ENCODE measurements at places on chromosomes 6 and 20.

- no peak for DNase-seq
Observed at GRCh38 chr6:18260448-18261106, 3.8 kb downstream of the DEK start.

GRCh38 chr20:56933331-56933698 is 304.2 kb downstream of the TFAP2C start:
- DNase-seq, result no peak

DNA sequence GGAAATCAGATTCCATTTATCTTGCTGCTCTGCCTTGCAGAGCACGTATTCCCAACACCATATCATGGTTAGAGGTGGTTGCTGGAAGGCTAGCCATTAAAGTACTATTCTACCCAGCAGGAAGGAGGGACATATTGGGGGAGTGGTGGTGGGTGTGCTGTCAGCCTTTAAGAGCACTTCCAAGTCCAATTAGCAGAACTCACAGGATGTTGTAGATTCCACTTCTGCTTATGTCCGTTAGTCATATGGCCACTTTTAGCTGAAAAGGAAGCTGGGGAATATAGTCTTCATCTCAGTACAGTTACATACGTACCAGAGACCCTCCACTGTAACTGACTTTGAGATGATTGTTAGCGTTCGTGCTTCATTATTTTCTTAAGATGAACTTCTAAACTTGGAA is 94.4 kb downstream of the SAMD3 start:
- no peak for DNase-seq

DNA sequence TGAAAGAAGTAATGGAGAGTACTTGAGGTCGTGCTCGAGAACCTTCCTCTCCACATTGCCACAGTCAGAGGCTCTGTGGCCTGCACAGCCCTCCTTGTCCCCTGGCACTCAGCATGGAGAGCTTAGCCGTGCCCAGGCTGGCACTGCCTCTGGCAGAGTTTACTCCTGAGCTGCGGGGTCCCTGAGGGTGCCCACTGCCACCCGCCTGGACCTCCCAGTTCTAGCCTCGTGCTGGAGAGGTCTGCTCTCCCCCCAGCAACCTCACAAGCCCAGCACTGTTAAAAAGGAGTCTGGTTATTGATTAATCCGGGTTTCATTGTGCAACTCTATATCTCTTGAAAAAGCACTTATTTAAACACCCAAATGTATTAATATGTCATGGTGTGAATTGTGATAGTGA is 226.8 kb downstream of the TMEM242 start:
- DNase-seq, result no peak

DNA sequence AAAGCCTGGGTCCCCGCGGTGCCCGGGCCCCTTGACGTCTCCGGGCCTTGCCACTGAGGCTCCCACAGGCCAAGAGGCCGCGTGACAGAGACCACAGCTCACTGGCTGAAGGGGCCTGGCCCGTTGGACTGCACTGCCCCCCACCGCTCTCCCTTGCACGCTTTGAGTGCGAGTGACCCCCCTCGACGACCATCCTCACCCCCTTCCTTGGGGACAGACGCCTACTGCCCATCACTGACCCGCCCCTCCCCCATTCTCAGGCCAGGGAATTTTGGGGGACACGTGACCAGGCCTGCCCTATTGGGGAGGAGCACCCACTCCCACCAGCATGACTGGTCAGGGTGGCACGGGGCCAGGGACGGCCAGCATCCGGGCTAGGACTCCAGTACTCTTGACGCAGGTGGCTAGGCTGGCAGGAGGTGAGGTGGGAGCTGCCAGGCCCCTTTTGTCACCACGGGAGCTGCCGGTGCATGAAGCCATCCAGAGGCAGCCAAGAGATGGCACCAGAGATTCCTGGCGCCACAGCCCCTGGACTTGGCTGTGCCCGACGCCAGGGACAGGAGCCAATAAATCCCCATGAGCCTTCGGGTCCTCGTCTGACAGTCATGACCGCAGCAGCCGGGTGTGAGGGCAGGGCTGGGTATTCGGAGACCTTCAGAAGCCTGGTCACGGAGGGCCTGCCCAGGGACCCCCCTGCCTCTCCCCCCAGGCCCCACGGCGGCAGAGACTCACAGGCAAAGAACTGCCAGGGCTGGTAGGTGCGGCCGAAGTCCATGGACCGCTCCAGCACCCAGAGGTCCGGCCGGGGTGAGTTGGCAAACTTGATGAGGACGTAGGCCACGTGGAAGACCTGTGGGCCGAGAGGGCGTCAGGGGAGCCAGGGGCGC is 14.5 kb downstream of the LAMA5 start:
- DNase-seq, result no peak

GRCh38 chr20:60540591-60540990 is 582.4 kb downstream of the CDH26 start:
- DNase-seq, result no peak

DNA sequence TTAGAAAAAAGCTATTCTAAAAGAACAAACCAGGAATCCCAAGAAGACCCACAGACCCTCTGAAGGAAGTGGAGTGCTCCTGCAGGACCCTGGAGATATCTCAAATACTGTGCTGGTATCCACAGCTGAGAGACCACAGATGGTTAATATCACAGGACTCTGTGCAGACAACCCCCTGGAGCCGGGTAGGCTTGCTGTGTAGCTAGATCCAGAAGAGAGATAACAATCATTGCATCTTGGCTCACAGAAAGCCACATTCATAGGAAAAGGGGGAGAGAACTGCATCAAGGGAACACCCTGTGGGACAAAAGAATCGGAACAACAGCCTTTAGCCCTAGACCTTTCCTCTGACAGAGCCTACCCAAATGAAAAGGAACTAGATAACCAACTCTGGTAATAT is 689.5 kb downstream of the PHF3 start:
- no peak for DNase-seq

DNA sequence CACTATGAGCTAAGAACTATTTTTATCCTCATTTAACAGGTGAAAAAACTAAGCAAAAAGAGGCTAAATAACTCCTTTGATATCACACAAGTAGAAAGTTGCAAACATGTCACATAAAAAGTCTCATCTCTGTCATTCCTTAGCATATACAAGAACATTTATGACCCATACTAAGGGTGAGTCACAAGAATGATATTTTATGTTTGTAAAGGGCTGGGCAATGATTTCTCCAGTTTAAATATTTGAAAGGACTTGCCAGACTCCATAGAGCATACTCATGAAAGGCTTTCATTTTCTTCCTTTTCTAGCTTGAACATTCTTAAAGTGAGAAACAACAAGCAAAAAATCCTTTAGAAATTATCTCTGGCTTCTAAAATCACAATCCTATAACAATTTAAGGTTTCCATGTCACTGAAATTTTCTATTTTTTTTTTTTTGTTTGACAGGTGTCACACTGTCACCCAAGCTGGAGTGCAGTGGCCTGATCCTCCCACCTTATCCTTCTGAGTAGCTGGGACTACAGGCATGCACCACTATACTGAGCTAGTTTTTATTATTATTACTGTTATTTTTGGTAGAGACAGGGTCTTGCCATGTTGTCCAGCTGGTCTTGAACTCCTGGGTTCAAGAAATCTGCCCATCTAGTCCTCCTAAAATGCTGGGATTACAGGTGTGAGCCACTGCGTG is 338.0 kb upstream of the KHDRBS2 start:
- DNase-seq, result no peak

DNA sequence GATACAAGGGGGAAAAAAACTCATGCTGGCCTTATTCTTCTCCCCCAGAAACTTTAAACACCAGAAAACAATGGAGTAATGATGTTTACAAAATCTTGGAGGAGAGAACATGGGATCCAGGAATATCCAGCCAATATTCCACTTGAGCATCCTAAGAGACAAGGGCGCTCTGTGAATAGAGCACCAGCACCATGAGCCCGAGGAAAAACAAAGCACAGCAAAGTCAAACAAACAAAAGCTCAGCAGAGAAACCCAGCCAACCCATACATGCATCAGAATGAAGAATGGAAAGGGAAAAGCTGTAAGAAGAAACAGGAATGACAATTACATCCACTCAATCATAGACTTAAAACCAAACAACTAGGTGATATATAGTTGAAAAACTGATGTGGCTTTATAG is 4.6 kb upstream of the NAA20 start:
- no peak for DNase-seq

DNA sequence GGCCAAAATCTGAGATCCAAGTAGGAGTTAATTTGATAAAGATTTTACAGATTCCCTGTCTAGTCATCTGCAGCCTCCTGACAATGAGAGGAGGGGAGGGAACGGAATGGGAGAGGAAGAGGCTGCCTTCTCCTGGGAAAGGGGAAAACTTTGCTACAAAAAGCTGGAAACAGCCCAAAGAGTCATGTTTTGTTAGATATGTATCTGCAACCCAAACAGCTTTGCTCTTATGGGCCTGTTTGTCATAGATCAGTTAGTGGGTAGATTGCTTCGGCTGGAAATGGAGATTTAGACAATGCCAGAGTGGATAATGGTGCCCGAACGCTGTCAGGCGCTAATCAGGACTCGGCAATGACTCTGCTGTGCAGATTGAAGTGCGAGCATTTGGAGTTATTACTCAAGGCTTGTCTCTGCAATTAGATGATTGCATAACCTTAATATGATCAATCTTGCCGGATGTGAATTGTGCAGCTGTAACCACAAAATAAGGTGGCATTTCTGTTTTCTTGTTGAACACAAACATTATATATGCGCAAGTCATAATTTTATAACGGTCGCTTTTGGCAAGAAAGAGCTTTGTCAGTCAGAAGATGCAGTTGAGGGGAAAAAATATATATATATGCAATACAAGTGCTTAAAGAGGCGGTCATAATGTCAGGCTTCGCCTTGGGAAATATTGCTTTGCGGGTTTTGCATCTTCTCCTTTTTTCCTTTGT is 92.4 kb upstream of the MAFB start:
- no peak for DNase-seq

DNA sequence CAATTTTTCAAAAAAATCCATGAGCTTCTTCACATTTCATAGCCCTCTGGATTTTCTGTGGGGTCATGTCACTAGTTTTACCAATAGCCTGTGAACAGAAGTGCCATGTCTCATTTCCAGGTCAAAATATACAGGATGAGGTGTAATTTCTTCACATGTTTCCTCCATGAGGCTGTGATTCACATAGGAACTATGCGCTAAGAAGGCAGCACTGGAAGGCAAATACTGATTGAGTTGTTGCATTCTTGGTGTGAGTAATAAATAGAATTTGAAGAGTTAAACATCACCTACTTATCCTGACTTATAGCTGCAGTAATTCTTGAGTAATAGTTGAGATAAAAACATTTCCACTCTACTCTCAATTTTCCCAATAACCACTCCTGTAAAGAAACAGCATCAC is 442.3 kb downstream of the HAO1 start:
- DNase-seq, result no peak

GRCh38 chr20:41587523-41587922 is 30.7 kb downstream of the CHD6 start:
- no peak for DNase-seq

DNA sequence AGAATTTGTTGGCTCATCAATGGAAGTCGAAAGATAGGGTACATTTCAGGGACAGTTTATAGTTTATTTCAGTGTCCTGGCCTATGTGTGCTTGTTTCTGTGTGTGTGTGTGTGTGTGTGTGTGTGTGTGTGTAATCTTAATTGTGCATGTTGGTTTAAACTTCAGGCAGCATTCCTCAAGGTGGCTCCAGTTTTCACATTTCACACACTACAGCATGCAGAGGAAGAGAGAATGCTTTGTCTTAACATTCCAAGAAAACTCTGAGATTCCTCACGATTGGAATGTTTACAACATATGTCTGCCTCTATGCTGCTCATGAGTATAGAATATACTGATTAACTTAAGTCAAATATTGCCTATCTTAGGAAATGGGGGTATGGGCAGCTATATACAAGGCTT is 332.6 kb upstream of the EPHA7 start:
- DNase-seq, result no peak

DNA sequence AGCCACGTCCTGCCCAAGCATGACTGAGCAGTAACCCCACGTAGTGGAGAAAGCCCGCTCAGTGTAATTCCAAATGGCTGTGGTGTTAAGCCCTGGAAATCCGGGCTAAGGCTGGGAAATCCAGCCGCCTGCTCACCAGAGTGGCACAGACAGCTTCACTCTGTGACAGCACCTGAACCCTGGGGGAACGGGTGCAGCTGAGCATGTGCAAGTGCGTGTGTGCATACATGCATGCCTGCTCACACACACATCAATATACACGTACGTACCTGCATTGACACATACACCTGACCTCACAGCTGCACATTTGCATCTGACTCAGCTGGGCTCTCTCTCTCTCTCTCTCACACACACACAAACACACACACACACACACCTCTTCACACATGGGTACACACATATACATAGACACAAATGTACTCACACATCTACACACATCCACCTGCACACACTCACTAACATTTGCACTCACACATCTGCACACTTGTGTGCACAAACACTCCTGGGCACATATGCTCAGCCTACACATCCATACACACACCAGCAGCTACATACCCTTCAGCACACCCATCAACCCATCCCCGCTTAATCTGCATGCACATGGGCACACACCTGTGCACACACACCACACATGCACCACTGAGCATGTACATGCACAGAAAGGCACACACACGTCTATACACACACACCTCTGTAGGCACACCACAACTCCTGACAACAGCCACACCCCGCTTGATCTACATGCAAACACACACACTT is 114.1 kb downstream of the GRM4 start:
- DNase-seq, result no peak

GRCh38 chr6:113291751-113292445 is 565.2 kb upstream of the MARCKS start:
- no peak for DNase-seq

- no peak for DNase-seq
Observed at GRCh38 chr6:71294121-71294523, 5.5 kb downstream of the OGFRL1 start.

DNA sequence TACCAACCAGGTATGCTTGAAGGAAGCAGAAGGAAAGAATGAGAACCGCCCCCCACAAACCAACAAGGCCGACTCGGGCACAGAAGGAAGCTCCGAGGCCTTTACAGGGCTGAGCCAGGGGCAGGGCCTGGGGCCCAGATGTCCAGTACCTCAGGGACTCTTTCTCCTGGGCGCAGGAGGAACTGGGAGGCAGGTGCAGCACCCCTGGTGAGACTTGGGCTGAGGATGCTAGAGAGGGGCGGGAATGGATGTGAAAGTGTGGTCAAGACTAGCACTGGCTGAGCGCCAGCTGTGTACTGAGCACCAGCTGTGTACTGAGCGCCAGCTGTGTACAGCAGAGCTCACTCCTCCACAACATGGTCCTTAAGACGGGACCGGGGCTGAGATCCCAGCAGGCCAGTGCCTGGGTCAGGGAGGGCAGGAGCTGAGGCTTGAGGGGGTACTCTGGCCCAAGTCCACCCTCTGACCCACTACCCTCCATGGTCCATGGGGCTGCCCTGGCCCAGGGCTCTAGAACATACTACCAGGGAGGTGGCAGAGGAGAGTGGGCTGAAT is 369.4 kb downstream of the TAF4 start:
- no peak for DNase-seq

DNA sequence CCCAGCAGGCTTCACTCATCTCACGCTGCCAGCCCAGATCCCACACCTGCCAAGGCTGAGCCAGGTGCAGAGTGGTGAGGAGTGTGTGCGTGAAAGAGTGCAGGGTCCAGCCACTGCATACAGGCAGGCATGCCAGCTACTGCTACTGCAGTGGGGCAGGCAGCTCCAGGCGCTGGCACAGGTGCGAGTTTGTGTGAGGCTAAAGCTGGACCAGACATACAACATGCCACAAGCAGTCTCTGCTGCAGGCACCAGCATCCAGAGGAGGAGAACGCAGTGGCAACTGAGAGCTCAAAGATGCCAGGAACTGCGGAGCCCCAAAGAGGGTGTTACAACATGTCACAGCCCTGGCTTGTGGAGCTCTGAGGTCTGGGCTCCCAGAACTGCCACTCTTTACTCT is 149.8 kb downstream of the EYS start:
- no peak for DNase-seq

GRCh38 chr20:23587631-23588030 is 18.1 kb downstream of the CST9 start:
- DNase-seq, result no peak

All from activated T-cell treated with anti-CD3 and anti-CD28 coated beads for 24 hours (primary cell).